ENCODE measurements at places on chromosomes 1 and 21.
A peak's percentile ranks its signal among the peaks of the same experiment; 100 is the strongest.

DNA sequence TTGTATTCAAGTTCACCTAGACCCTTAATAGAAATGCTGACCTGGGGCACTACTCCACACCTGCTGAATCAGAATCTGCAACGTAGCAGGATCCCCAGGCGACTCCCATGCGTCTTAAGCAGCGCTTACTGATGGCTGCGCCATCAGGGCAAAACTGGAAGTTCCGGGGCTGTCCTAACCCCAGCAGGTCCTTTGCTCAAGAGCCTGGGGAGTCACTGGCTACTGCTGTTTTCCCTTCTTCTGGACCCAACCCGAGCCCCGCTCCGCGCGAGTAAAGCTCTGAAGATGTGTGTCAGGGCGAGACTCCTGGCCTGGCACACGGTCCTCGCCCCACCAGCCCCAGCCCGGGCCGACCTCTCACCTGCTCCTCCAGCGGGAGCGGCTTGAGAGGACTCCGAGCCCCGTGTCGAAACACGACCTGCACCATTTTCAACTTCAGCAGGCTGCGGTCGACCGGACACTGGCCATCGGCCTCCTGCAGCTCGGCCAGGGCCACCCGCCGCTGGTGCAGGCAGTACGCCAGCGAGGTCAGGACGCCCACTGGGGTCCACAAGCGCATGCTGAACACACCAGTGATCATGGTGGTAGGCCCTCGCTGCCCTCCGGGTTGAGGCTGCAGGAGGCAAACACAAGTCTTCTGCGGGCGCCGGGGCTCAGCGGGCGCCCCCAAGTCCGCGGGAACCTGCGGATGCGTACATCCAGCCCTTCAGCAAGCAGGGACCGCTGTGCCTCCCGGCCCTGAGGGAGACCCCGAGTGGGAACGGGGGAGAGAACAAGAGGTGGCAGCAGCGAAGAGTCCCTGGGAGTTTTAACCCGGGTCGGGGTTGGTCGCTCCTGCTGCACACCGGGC, 630 bp downstream of the ACP6 start:
- peak; percentile 38 for DNase-seq

GRCh38 chr1:68352202-68352601, 97.6 kb downstream of the RPE65 start:
- DNase-seq, result no peak

- DNase-seq, result no peak
Observed at GRCh38 chr1:154749078-154749760, 120.9 kb downstream of the KCNN3 start.

DNA sequence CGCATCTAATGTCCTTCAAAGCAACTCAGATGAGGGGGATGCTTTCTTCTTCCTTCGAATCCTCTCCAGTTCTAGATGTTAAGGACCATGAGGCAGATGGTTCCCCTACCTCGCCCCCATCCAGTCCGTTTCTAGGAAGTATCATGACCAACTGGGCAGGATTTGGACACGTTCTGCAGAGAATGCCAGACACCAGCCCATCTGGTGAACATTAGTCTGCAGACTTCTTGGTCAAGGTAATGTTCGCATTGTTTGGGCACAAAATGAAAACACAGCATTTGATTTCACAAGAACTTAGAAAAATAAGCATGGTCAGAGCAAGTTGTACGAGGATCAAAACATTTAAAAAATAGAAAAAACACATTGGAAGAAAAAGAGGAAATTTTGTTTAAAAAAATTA, 25.4 kb upstream of the ADARB1 start:
- no peak for DNase-seq

GRCh38 chr1:232239998-232240397, 389.9 kb downstream of the SIPA1L2 start:
- no peak for DNase-seq

GRCh38 chr1:232213928-232214327, 416.0 kb downstream of the SIPA1L2 start:
- DNase-seq, result no peak

DNA sequence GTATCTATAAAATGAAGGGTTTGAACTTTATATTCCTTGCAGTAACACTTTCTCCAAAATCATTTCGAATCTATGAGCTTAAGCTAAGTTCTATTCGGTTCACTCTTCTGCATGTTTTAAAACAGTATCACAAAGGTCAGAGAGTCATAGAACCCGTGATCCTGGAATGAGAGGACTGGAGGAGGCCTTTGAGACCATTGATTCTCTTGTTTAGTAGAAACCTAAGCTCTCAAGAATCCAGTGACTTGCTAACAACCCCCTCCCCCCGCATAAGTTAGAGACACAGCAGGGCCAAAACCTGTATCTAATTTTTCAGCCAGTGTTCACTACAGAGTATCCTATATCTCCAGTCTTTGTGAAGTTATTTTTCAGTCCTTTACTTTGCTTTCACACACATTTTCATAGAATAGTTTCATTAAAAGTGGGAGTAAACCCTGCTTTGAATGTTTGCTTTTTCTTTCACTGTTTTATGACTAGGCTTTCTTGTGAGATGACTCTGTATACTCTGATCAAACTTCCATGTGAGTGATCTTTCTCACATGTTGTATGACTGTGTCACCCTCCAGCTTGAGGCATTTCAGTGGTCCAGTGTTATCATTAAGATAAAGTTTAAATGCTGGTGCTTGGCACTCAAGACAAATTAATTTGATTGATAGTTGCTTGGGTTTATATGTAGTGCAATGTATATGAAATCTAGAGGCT, 275.4 kb upstream of the SGIP1 start:
- no peak for DNase-seq

DNA sequence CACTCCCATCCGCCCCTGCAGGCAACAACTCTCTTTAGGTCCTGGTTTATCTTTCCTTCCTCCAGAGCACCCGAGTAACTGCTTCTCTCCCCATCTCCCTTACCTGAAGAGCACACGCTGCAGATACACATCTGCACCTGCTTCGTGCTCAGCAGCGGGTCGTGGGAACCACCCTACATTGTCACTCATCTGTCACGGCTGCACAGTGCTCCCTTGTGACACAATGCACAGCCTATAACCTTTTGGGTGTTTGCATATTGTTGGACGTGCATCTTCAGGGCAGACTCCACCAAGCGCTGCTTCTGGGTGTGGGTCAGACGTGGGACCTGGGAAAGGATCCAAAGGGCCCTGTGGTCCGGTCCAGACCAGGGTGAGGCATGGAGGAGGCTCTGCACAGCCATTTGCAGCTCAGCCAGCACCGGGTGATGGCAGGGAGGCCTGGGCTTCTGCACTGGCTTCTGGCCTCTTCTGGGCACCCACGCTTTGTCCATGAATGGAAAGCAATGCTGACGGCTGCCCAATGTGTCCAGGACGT, 42.5 kb downstream of the WDR4 start:
- DNase-seq, result no peak

- no peak for DNase-seq
Observed at GRCh38 chr1:21696931-21697330, 27.8 kb upstream of the RAP1GAP start.

GRCh38 chr21:25733859-25734653, 648 bp downstream of the ATP5PF start:
- DNase-seq, result no peak

- DNase-seq, result peak; percentile 97
Observed at GRCh38 chr1:244864253-244865027, at the start of gene HNRNPU. Gene HNRNPU, minus strand, starts transcription at chr1:244864543. Its CDS starts 236 bp downstream, at chr1:244864307.

- DNase-seq, result no peak
Observed at GRCh38 chr1:156128654-156129597, 14.4 kb downstream of the LMNA start.

DNA sequence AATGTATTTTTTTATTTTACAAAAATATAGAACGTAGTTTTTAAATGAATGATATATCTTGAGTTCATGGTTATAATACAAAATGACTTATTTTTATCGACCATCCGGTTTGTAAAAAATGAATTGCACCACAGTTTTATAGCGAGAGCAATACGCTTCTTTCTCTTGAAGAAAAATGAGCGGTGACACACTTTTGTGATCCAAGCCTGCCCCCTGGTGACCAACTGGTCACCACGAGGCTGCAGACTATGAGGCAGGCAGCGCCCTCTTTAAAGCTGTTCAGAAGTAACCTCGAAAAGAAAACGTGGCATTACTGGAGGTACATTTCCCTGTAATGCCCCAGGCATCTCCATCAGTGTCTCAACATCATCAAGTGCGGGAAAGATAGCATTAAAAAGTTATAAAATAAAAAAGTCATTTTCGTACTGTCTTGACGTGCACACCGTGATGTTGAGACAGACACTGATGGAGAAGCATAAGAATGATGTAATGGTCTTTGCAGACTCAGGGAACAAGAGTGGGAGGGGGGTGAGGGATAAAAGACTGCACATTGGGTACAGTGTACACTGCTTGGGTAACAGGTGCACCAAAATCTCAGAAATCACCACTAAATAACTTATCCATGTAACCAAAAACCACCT, 734.2 kb upstream of the ADAMTS5 start:
- DNase-seq, result no peak

DNA sequence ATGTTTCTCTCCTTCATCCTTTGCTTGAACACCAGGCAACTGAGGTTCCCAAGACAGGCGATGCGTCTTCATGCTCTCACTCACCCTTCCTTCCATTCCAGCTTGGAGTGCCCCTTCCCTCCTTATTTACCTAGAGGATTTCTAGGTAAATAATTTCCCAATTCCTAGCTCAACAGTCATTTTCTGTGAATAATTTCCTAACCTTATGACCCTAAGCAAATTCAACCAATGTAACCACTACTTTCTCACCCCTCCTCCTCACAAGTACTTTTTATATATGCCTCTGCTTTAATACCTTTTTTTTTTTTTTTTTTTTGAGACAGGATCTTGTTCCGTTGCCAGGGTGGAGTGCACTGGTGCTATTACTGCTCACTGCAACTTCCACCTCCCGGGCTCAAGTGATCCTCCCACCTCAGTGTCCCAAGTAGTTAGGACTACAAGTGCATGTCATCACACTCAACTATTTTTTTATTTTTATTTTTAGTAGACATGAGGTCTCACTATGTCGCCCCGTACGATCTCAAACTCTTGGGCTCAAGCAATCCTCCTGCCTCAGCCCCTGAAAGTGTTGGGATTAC, 86.7 kb downstream of the USP24 start:
- no peak for DNase-seq

GRCh38 chr1:218525031-218525430, 179.9 kb downstream of the TGFB2 start:
- DNase-seq, result no peak

DNA sequence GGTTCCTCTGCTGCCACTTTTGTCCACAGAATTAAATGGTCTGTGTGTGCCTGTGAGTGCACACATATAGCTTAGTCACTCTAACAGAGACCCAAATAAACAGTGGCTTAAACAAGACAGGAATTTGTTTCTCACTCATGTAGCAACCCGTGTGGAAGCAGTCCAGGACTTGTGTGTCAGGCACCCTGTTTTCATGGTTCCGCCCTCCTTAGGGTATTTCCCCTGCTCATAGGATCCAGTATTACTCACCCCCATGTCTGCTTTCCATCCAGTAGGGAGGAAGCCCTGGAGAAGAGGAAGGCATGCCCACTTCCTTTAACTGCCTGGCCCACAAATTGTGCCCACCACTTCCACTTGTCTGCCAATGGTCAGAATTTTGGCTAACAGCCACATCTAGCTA, 41.3 kb upstream of the TACSTD2 start:
- DNase-seq, result no peak

- DNase-seq, result no peak
Observed at GRCh38 chr1:11559591-11559970, 80.6 kb downstream of the DISP3 start.

GRCh38 chr21:45279446-45280177, 8.1 kb downstream of the POFUT2 start:
- no peak for DNase-seq

- no peak for DNase-seq
Observed at GRCh38 chr1:156128308-156128653, 13.8 kb downstream of the LMNA start.

GRCh38 chr1:201877877-201878401, 10.8 kb upstream of the SHISA4 start:
- DNase-seq, result no peak

DNA sequence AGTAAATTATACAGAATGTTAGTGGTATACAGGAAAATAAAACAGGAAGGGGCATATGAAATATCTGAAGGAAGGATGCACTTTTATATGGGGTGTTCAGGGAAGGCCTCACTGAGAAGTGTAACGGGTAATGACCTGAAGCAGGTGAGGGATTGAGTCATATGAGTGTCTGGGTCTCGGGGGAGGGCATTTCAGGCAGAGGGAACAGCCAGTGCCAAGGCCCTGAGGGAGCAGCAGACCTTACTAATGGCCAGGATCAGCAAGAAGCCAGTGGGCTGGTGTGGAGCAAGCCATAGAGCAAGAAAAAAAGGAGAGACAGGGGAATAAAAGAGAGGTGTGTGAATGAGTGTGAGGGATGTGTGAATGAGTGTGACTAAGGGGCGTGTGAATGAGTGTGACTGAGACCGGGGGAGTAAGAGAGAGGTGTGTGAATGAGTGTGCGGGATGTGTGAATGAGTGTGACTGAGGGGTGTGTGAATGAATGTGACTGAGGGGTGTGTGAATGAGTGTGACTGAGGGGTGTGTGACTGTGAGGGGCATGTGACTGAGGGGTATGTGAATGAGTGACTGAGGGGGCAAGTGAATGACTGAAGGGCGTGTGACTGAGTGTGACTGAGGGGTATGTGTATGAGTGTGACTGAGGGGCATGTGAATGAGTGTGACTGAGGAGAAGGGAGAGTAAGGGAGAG, 107.2 kb downstream of the GLIS1 start:
- DNase-seq, result no peak

DNA sequence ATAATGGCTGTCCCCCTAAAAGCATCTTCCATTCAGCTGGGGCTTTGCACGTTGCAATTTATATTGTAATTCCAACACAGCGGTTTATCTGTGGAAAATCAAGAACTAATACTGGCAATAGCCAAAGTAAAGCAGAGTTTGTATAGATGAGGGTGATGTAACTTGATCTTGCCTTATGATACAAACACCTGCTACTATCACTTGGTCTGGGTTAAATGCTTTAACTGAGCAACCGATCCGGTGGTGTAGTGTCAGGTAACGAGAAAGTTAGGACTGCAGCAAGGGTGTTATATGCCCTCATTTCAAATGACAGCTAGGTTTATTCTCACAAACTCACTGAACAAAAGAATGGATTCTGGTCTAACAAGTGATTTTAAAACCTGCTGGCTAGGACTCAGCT, 47.3 kb upstream of the PLPPR4 start:
- no peak for DNase-seq

DNA sequence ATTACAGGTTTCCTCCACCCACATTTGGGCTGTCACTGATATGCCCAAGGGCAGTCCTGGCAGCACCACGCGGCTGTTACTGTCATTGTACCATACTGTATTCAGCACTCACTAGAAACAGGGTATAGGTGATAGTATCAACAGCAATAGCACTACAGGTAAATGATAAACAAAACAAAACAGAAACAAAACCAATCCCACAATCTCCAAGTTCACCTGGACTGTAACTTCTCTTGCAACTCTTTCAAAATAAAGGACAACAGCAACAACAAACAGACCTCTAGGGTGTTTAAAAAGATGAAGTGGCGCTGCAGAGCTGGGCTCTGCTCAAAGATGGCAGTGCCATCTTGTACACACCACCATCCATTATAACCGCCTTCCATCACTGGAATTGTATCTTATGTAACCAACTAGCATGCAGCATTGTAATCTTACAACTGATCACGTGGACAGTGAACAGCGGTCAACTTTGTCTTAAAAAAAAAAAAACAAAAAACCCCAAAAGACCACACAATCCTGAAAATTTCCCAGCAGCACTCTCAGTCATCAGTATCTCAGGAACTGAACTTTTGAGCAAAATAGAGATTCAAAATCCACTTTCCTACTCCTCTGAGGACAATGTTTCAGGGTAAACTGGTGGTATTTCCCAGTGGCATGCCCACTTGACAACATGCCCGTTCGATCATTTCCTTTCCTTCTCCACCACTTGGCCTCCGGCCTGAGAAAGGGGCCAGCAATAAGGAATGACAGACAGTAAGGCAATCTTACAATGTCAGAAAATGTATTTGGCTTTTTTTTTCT, 3.8 kb downstream of the IRF2BP2 start:
- no peak for DNase-seq

GRCh38 chr1:234593109-234593508, 16.9 kb downstream of the IRF2BP2 start:
- no peak for DNase-seq
